Spinal cord (tissue), 10 donors: ENCODE measurements at places on chromosomes 2 and 18.

GRCh38 chr2:163580757-163581156 is 155.1 kb downstream of the FIGN start:
- no peak for DNase-seq
- H3K27me3 ChIP-seq, result no peaks in the 10 kb centered on the region
- H3K36me3 ChIP-seq, result no peaks in the 10 kb centered on the region
- H3K4me3 ChIP-seq, result no peak overlapping the region
- no peak overlapping the region for H3K27ac ChIP-seq

DNA sequence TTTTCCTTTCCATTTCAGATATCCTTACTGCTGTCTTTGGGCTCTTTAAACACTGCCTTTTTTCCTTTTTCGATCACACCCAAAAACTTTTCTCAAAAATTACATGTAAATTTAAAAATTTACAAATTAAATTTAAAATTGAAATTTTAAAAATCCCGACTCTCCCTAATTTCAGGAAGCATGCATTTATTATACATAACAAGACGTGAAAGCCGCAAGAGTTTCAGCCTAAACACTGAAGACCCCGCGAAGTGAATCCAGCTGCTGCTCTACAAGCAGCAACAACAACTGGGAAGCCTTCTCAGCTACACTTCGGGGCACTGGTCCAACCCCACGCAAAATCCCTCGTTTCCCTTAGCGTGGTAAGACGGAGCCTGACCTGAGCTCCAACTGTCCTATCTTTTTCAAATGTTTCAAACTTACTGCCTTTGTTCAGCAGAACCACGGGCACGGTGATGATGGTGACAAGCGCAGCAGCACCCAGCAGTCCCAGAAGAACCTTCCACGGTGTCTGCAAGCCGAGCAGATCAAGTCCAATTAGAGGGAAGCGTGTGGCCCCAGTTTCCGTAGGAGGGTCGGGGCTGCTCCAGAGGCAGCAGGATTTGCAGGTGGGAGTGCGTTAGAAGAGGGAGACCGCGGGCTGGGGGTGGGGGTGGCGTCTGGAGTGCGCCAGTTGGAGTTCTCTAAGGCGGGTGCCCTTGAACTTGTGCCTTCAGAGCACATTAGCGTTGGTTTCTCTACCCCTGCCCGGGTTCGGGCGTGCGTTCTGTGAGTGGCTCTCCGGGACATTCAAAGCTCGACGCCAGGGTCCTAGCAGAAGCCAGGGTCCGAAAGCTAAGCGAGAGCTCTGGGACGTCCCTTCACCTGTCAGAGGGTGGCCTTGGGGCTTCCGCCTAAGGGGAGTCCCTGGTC is 783 bp downstream of the DPP4 start:
- peaks cover 30% of the 10 kb centered on the region for H3K27me3 ChIP-seq
- peaks cover 12% of the 10 kb centered on the region for H3K4me1 ChIP-seq
- no peak for DNase-seq
- no peaks in the 10 kb centered on the region for H3K36me3 ChIP-seq

- H3K4me3 ChIP-seq, result no peak overlapping the region
- H3K27me3 ChIP-seq, result no peaks in the 10 kb centered on the region
- H3K27ac ChIP-seq, result peak overlapping the region; percentile 65
Measured at GRCh38 chr18:395456-396250, 104.8 kb downstream of the COLEC12 start.

- H3K27me3 ChIP-seq, result peaks cover 2% of the 10 kb centered on the region
- no peak for DNase-seq
- no peak overlapping the region for H3K27ac ChIP-seq
- H3K4me3 ChIP-seq, result no peak overlapping the region
- H3K36me3 ChIP-seq, result no peaks in the 10 kb centered on the region
Measured at GRCh38 chr2:133641497-133641896, 73.2 kb upstream of the NCKAP5 start.

- DNase-seq, result no peak
- H3K4me3 ChIP-seq, result no peak overlapping the region
- no peaks in the 10 kb centered on the region for H3K36me3 ChIP-seq
- no peaks in the 10 kb centered on the region for H3K27me3 ChIP-seq
Measured at GRCh38 chr2:141992695-141993094, 138.1 kb downstream of the LRP1B start.

DNA sequence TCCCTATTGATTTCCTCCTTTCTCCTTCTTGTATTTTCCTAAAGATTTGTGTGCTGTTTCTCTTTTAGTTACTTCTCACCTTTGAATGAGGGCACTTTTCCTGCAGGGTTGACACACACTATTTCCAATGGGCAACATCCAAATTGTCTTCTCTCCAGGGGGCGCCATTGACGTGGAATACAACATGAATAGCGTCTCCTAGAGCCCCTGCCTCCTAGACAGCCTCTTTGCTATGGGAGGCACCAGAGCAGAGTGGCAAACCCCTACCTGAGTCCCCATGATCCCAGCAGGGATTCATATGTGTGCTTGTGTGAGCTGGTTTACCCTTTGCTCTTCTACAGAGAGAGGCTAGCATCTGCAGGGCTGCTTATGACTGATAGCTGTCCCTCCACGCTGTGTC is 61.3 kb upstream of the ITSN2 start:
- DNase-seq, result peak; percentile 78
- no peaks in the 10 kb centered on the region for H3K4me1 ChIP-seq
- no peaks in the 10 kb centered on the region for H3K27me3 ChIP-seq
- H3K36me3 ChIP-seq, result no peaks in the 10 kb centered on the region

DNA sequence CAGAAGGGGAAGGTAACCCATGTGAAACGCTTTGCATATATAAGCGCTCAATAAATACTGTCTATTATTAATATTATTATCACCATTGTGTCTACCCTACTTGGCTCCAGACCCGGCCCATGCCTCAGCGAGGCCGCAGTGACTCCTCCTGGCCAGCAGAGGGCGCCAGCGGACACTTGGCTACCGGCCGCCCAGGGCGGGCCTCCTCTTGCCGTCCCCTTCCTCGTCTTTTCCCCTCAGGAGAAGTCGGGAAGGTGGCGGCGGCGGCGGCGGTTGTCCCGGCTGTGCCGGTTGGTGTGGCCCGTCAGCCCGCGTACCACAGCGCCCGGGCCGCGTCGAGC is at the start of gene AGFG1:
Gene AGFG1 (plus strand): TSS at position 233 of the 341 bp plus-strand sequence. CDS start 266 bp downstream, outside the sequence.
- no peaks in the 10 kb centered on the region for H3K27me3 ChIP-seq
- peak within 1 kb of the TSS; percentile 69 for H3K4me3 ChIP-seq
- peak; percentile 76 for DNase-seq

DNA sequence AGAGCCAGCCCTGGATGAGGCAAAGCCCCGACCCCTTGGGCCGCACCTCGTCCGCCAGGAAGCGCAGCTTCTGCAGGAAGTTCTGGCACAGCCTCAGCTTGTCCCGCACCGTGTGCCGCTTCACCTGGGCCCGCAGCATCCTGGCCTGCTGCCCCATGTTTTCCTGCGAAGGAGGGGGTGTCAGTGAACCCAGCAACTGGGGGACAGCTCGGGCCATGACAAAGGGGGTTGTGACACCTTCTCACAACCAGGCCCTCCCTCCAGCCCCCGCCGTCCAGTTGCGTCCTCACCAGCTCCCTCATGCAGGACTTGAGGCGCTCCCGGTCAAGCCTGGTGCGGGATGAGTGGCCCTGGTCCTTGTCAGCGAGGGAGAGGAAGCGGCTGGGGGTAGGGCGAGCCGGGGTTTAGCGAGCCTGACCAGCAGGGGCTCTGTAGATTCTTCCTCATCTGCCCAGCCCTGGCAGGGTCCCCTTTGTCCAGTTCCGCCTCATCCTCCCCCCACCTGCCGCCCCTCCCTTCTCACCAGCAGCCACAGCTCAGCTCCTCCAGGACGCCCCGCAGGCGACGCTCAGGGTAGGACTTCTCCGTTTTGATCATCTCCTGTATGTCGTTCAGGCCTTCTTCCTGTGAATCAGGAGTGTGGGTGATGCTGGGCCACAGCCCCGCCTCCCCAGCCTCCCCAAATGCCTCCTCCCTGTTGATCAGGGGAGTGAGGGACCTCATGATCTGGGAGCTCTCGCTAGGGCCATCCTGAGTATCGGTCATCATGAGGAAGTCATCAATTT is 606 bp downstream of the OTOF start:
- DNase-seq, result no peak
- H3K27ac ChIP-seq, result no peak overlapping the region
- H3K27me3 ChIP-seq, result no peaks in the 10 kb centered on the region
- peaks cover 17% of the 10 kb centered on the region for H3K4me1 ChIP-seq

DNA sequence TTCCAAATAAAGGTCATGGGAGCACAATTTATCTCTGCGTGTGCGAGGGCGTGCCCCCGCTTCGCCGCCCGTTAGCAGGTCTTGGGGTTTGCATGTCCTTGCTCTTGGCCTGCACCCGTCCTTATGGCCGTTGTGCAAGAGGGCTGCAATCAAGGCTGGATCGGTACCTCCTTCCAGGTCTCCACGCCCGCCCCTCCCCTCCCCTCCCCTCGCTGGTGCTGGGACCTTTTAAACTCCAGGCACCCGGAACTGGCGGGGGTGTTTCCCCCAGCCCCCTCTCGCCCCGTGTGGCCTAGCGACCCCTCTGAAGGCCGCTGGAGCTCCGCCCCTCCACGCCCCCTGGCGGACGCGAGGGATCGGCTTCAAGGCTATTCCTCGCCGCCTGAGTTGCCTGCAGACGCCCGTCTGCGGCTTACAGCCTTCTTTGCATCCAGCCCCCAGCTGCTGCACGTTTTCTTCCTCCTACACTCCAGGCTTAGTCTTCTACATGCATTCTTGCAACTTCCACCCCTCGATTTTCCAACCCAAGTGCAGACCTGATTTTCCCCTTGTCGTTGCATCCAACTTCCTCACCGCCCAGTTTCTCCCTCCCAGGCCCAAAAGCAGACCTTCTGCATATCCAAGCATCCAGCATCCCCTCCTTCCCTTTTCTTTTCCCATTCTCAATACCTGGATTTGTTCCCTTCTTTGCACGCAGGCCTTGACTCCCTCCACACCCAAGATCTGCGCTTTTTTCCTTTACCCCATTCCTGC is 577 bp downstream of the IDH1 start:
- DNase-seq, result peak; percentile 95
- H3K27ac ChIP-seq, result peak overlapping the region; percentile 95
- no peaks in the 10 kb centered on the region for H3K27me3 ChIP-seq

GRCh38 chr2:25151718-25152117 is 16.7 kb downstream of the POMC start:
- no peak overlapping the region for H3K4me3 ChIP-seq
- H3K36me3 ChIP-seq, result peaks cover 66% of the 10 kb centered on the region
- DNase-seq, result no peak
- no peaks in the 10 kb centered on the region for H3K4me1 ChIP-seq

DNA sequence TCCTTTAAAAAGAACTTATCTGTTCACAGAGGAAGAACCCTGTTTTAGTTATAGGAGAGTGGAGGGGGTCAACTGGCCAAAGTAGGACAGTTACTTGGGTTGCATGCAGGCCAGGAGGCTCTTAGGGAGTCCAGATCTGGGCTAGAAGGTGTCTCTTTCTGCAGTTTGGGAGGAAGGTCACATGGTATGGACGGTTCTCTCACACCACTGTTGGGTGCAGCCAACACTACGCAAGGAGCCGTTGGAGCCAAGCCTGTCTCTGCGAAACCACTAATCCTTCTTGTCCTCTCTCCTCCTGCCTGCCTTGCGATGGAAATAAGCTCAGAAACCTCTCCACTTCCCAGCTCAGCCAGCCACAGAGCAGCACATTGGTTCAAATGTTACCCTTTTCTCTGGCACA is 105.9 kb upstream of the TGFA start:
- no peak overlapping the region for H3K4me3 ChIP-seq
- H3K27me3 ChIP-seq, result no peaks in the 10 kb centered on the region
- H3K4me1 ChIP-seq, result no peaks in the 10 kb centered on the region

DNA sequence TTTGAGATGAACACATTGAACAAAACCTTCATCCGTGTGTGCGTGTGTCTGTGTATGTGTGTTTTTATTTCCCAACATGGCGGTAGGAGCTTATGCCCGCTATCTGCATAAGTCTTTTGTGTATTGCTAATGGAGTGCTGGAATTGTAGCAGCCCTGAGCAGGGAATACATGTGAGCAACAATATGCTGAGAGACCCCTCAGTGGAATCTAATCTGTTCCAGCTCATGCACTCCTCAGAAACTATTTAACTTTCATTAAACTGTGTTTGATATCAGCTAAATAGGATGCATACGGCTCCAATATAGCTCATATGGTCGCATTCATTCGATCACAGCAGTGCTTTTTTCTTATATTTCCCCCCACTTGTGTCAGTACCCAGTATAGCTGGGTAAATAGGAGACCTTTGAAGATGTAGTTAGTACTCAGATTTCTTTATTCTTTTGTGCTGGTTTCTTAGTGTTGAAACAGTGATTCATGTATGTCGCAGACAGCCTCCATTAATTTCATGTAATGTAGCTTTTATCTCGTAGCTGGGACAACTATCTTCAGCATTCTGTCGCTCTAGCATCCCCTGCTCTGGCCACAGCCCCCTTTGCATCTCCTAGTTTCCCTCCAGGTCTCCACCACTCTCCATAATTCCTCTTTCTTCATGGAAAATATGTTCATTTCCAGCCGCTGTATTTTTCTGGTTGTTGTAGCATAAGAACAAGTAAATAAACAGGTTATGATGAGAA is 891.2 kb downstream of the BCL11A start:
- H3K4me1 ChIP-seq, result peaks cover 5% of the 10 kb centered on the region
- H3K27me3 ChIP-seq, result no peaks in the 10 kb centered on the region
- H3K27ac ChIP-seq, result no peak overlapping the region
- H3K36me3 ChIP-seq, result no peaks in the 10 kb centered on the region

- H3K27ac ChIP-seq, result no peak overlapping the region
- H3K4me1 ChIP-seq, result no peaks in the 10 kb centered on the region
- no peak overlapping the region for H3K4me3 ChIP-seq
Measured at GRCh38 chr2:155525199-155525598, 807.3 kb downstream of the NR4A2 start.

DNA sequence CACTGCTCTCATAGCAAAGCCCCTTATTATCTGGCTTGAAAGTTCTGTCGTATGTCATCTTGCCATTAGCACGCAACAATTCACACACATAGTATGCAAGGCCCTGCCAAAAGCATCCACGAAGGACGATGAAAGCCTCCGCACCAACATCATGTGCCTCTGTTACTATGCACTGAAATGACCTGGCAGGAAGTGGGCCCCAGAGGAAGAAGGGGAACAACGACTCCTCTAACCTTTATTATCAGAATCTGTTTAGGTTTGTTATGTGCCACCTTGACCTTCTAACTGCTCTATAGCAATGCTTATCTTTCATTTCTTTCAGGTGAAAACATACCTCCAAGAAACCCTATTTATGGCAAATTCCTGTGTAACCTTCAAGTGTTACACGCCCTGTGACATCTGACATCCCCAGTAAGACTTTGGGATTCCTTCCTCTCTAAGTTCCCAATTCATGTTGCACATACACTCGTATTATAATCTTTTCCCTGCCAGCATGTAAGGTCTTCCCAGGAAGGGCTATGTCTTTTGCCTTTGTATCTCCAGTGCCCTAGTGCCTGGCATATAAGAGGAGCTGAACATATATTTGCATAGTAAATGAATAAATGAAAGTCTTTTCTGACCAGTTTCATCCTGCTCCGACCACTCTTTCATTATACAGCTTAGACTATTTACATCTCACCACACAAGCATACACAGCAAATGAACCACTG is 7.0 kb upstream of the NDUFV2 start:
- no peaks in the 10 kb centered on the region for H3K4me1 ChIP-seq
- H3K27me3 ChIP-seq, result no peaks in the 10 kb centered on the region
- DNase-seq, result no peak
- no peak overlapping the region for H3K27ac ChIP-seq
- no peaks in the 10 kb centered on the region for H3K36me3 ChIP-seq

GRCh38 chr2:135875491-135876065 is 665 bp downstream of the MCM6 start:
- peaks cover 17% of the 10 kb centered on the region for H3K4me1 ChIP-seq
- no peak for DNase-seq
- H3K4me3 ChIP-seq, result peak overlapping the region; percentile 69
- no peaks in the 10 kb centered on the region for H3K27me3 ChIP-seq
- H3K27ac ChIP-seq, result peak overlapping the region; percentile 67
